NCI-H526 (cell line): ENCODE measurements at places on chromosomes 7 and 10.

- no peak for DNase-seq
Observed at GRCh38 chr10:84269773-84270172, 24.9 kb downstream of the RGR start.

- peak; percentile 32 for DNase-seq
Observed at GRCh38 chr10:15370212-15370855, 755 bp downstream of the FAM171A1 start.

DNA sequence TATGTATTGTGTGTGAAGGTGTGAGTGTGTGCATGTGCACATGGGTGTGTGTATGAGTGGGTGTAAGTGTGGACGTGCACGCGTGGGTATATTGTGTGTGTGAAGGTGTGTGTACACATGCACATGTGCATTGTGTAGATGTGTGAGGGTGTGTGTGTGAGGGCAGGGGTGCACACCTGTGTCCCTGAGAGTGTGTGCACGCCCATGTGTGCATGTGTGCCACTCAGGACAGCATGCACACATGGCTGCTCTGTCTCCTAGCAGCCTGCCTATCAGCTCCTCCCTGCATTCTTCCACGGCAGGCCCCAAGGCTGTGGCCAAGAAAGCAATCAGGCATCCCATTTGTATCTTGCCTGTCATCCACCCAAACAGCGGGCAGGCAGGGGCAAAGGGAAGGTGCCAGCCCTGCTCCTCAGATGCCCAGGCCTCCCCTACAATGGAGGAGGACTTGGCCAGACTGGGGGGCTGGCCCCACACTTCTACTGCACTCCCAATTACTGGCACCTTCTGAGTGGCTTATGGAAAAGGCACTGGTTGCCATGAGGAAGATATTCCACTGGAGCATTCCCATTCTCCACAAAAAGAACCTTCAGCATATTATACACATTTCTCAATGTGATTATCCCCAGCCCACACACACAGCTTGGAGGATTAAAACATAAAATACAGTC lies 380.4 kb upstream of the ZMIZ1 start:
- DNase-seq: no peak

DNA sequence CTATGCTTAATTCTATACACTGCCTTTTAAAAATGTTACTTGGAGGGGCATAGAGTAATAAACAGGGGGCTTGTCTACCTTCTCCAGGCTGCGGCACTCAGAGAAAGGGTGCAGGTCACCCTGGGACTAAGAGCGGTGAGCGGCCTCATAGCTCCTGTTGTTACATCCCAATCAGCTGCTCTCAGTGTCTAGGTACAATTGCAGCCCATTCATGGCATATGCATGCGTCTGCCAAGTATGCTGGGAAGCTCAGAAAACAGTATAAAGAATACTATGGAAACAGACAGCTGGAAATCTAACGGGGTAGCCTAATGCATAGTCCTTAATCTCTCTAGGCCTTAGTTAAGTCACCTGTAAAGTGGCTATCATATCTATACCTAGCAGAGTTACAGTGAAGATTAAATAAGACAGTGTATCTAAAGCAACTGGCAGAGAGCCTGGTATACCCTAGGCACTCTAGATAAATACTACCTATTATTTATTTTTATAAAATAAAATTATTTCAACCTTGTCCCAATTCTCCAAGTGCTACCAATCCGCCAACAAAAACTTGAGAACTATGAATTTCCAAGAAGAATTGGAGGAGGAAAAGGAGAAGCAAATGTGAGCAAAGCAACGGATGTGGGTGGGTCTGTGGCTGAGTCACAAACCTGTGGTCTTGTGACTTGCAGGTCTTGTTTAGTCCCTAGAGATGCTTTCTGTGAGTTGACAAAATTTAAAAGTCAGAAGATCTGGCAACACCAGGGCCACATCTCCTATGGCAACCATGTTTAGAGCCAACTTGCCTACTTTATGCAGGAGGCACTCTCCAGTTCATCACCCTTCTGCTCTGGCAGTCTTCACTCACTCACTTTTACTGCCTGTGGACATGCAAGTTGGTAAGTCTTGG lies 183.0 kb downstream of the RAPGEF5 start:
- DNase-seq: no peak

- peak; percentile 64 for DNase-seq
Observed at GRCh38 chr10:123103944-123104343, 31.8 kb upstream of the HMX3 start.

DNA sequence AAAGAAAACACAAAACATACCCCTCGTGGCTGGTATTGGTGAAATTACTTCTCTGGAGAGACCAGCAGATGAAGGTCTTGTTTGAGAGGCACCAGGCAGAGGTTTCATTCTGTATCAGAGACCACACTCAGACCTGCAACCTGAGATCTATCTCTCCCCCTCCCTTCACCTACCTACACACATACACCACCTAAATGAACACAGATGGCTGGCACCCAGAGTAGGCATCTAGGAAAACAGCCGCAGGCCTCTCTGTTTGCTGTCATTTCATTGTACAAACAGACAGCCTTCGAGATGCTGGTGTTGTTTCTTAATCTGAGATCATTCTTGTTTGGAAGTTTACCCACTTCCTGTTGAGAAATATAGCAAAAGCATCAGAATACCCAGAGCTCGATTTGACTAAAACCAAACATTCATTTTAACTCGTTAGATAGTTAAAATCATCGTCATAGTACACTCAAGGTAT lies 173.9 kb upstream of the SLC25A13 start:
- DNase-seq: peak; percentile 67

DNA sequence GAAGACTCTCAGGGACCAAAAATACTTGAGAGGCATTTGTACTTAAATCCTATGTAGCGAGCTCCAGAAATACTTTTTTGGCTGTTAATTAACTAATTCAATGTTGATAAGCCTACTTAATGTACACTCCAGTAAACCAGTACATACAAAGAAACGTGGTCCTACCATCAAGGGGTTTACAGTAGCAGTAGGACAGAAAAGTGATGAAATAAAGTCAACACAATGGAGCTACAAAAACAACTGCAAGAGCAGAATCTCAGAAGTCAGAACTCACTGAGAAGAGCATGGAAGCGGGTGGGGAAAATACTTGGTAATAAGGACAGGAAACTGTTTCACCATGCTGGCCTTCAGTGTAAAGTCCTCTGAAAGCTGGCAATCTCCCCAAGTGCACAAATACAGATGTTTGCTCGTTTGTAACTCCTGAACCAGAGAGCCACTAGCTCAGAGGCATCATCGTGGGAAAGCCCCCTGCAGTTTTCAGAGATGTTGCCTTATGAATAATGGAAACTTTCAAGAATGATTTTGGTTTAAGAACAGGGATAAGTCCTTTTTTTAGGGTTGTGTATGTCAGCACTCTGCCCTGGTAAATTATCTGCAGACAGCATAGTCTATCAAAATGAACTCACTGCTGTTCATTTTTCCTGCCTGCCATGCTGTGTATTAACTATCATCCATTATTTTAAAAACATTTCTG lies 233.2 kb downstream of the SORCS1 start:
- no peak for DNase-seq

DNA sequence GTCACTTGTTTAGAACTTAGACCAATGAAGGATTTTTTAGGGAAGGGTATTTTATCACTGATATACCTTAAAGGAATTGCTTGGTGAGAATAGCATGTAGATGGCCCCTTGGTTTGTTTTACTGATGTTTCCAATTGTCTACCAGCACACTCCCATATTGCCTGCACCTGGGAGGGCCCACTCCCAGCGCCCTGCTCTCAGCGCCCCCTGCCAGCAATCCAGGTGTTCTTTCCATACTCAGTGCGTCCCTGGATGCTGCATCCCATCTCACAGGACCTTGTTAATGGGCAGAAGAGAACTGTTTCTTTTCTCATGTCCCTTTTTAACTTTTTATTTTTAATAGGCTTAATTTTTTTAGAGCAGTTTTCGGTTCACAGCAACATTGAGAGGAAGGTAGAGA lies 24.1 kb upstream of the SFRP5 start:
- DNase-seq: no peak

GRCh38 chr10:29648114-29648982 lies 13.6 kb upstream of the SVIL start:
- DNase-seq: no peak

DNA sequence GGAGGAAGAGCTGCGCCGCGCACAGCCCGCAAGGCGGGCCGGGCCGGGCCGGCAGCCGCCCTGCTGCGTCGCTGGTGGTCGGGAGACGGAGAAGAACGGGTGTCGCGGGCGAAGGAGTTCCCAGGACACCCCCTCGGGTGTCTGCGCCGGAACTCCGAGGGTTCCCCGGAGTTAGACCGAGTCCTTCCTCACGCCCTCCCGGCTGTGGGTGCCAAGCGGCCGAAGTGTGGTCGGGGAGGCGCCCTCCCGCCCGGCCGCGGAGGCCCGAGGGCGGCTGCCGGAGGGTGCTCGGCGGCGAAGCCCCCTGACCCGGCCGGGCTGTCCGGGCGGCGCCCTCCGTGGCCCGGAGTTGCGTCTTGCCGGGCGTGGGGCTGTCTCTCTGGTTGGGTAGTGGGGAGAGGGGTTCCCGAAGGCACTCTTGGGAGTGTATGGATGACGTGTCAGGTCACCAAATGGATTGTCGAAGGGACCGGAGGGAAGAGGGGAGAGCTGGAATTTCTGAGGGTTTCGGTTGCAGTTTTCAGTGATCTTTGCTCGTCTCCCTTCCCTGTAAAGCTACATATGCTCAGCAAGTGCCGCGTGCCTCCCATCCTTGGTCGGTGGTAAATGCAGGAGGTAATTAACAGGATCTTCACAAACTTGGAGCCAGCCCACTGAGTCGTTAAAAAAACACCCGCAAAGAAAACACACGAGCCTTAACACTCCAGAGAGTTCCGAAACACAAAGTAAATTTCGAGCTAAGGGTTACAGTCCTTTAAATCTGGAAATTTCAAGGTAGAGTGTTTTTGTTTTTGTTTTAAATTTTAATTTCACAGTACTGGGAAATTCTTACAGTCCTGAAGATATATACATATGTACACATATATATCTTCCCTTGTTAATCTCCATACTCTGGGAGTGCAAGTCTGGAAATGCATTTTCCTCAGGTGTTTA lies 871 bp downstream of the ST7 start:
- DNase-seq: peak; percentile 89

- no peak for DNase-seq
Observed at GRCh38 chr10:126904818-126905701, at the start of gene DOCK1. Gene DOCK1, plus strand, starts transcription at chr10:126905428. Its CDS starts 90 bp downstream, at chr10:126905518.

DNA sequence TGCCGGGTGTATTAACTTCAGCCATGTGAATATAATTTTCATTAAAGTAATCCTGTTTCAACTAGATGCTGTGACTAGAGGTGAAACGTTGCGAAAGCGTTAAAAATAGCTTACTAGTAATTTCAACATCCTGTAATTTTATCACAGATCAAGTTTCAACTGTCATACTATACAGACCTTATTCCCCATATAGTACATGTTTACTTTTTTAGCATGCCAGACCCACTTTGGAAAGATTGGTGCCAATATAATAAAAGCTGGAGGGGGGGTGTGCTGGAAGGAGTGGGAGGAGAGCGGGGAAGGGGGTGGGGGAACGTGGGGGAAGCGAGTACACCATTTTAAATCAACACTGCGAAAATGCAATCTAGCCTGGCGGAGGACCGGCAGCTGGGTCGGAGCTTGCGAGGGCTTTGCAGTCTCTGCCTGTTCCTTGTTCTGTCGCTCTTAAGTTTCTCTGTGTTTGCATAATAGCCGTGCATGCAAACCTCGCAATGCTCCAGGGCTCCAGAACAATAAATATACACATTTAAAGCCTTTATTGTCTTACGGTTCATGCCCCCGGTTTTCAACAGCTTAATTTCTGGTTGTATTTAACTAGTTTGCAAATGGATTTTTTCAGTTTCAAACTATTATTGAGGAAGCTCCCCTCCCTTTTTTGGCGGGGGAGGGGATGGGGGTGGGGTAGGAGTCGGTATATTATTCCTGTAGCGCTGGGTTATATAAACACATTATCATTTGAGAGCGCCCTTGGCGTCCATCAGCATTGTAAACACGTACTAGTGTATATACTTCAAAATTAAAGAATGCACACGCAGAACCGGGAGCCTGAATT lies 1.3 kb upstream of the ARID5B start:
- peak; percentile 95 for DNase-seq

- DNase-seq: no peak
Observed at GRCh38 chr10:63267414-63268148, 134.5 kb downstream of the NRBF2 start.

- DNase-seq: no peak
Observed at GRCh38 chr7:36736090-36736898, 12.0 kb upstream of the AOAH start.

- no peak for DNase-seq
Observed at GRCh38 chr10:71863203-71863602, 12.2 kb upstream of the PSAP start.

DNA sequence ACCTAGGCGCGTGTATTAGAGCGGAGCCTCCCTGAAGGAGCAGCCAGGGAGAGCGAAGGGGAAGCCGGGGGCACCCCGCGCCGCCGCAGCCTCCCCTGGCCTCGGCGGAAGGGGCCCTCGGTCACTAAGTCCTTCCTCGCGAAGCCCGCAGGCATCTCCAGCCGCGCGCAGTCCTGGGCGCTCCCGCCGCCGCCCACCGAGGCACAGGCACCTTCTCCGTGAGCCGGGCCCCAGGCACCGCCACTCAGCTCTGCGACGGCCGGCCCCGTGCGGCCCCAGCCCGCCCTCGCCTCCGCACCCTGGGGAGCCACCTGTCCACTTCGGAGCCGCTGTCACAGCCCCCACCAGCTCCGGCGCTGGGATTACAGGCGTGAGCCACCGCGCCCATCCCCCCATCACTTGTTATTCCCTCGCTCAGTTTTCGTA lies 80.8 kb downstream of the ZNF467 start:
- DNase-seq: no peak

GRCh38 chr7:151490456-151491105 lies 29.1 kb downstream of the RHEB start:
- no peak for DNase-seq

DNA sequence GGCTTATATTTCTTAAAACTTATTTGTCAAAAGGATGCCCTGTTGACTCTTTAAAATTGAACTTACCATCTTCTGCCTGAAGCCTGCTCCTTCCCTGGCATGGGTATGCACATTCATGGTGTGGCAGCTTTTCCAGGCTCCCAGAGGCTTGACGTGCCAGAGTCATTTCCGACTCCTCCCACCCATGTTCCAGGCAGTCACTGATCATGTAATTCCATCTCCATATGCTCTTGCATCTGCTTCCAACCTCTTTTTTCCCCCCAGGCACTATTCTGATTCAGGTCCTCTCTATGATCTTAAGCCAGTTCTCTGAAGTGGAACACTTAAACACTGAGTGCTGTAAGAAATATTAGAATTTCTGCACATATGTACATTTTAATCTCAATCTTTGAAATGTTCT lies 82.2 kb downstream of the CFAP58 start:
- DNase-seq: no peak

GRCh38 chr10:34743814-34744213 lies 71.3 kb downstream of the PARD3 start:
- DNase-seq: no peak

- DNase-seq: no peak
Observed at GRCh38 chr10:20672741-20673140, 224.4 kb downstream of the NEBL start.
